ENCODE measurements at places on chromosomes 3 and 15.

DNA sequence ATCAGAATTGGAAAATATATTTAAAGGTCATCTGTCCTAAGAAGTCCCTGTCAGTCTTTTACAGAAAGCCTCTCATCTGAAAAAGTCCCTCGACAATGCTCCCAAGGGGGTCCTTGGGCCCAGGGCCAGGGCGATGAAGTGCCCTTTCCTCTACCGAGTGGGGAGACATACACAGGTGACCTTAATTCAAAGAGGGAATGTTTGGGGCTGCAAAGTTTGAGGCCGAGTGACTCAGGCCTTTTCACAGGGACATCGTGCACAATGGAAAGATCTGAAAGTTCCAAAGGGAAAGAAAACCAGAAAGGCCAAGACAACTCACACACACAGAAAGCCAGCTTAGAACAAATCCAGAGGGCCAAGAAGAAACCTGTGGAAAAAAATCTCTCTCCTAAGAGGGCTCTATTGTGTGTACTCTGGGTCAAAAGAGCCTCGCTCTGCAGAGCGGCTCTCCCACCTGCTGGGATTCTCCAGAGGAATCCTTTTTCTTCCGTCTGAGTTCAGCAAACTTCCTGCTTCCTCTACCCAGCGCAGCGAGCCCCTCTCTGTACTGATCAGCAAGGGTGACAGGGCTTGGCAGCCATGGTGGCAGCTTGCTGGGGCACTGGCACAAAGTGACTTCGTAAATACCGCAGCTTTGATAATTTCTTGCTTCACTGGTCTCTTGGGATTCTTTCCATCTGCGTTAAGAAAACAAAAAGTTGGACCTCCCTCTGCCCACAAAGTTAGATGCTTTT lies 259.1 kb downstream of the OPA1 start:
- no peak for DNase-seq

DNA sequence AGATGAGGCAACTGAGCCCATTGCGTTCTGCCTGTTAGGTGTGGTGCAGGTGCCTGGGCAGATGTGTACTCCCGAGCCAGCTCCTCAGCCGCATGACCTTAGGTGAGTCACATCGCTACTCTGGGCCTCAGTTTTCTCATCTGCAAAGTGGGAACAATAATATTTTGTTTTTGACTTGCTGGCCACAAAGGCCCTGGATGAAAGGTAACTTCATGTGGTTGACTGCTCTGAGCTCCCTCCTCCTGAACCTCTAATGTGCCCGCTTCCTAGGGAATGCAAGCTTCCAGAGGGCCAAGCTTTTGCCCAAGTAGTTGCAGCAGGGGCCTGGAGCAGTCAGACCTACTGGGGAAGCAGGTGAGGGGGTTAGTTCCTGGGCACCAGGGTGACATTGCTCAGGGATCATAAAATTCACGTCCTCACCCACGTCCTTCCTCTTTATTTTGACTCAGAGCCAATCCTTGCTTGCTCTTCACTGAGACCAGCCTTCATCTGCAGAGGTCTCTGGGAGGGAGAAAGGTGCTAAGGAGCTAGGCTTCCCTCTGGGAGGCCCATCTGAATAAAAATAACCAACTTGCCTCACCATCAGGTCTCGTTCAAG lies 149.0 kb upstream of the TLE3 start:
- no peak for DNase-seq

DNA sequence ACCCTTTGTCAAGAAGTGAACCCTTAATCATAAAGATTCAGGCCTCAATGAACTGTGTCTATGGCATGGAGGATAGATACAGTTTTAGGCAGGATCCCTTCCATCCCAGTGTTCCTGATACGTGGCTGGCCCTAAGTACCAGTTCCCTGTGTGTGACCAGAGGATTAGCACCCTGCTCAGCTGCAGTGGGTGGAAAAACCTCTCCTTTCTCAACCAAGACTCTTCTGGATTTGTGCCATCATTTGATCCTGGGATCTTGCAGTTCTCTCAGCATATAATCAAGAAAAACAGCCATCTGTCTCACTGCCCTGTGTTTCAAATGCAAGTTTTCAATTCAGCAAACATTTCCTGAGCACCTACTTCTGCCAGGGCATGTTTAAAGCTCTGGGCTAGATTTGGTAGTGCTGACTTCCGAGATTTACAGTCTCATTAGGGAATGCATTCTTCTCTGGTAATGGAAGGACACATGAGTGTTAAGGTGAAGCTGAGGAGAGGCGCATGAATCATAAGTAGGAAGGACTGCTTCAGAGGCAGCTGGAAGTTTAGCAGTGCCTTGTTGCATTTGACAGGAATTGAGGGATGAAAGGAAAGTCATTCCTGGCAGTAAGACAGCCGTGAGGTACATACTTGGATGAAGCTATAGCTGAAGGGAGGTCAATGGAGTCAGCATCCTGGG lies 388.3 kb downstream of the MFSD1 start:
- DNase-seq: no peak

DNA sequence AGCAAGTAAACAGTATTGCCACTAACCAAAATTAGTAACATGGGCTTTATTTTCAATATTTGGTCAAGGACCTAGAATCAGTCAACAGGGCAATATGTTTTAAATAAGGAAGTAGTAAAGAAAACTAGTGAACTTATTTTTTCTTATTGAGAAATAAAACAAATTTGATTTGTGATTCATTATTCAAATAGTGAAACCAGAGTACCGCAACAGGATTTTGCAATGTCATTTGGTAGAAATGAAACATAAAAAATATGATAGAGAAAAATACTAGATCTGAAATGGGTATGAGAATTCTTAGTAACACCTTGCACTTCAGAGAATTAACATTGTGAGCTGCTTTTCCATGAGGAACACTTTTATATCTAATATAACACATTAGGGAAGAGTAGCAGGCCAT lies 291.8 kb upstream of the GBE1 start:
- DNase-seq: no peak

- no peak for DNase-seq
Observed at GRCh38 chr3:195147649-195148080, 123.3 kb downstream of the XXYLT1 start.

- no peak for DNase-seq
Observed at GRCh38 chr3:9820946-9821345, 10.9 kb downstream of the TTLL3 start.

- DNase-seq: no peak
Observed at GRCh38 chr15:67915461-67916374, 75.9 kb upstream of the RNU6-1 start.

- DNase-seq: no peak
Observed at GRCh38 chr15:68114356-68114755, 60.2 kb downstream of the PIAS1 start.

DNA sequence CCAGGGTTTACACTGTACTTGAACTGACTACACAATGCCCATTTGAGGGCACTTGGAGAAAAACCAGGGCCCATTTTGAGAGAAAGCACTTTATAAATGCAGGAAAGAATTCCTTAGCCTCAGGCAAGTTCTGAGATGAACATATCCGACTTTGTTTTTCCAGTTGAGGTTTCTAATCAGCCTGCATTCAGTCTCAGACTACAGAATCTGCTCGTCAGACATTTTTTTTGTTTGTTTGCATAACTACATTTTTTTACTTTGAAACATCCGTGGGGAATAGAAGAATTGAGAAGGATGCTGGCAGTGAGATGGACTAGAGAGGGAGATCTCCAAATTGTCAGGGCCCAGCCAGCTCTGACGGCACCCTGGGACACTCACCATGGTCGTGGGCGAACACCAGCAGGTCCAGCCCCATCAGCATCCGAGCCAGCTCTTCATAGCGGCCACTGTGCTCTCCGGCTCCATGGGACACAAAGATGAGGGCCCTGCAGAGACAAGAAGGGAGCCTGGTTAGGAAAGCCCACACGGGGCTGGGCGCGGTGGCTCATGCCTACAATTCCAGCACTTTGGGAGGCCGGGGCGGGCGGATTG lies 40.8 kb downstream of the MGLL start:
- peak; percentile 47 for DNase-seq

DNA sequence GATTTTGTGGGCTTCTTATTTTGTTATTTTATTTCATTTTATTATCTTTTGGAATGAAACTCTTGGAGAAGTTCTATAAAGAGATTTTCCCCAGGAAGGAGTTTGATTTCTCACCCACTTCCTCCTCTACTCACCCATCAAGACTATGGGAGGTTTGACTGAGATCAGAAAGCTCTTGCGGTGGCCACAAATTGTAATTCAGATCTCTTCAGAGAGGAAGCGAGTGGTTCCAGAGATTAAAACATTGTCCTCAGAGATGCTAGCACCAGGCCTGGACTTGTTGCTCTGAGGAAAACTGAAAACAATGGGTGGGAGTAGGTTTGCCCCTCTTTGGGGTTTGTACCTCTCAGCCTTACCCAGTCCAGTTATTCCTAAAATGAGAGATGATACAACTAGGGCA lies 8.1 kb upstream of the MUC13 start:
- no peak for DNase-seq

Measured in AG04450 (cell line).